H9 (cell line): ENCODE measurements at places on chromosomes 6 and 20.

- no peak for DNase-seq
- H3K27me3 ChIP-seq: peaks cover 11% of the 10 kb centered on the region; the same call in 1 of the 2 replicates
- no peaks in the 10 kb centered on the region; the same call in 1 of the 2 replicates for H3K4me1 ChIP-seq
These were observed 22.1 kb upstream of the SLC22A7 start for GRCh38 chr6:43275801-43276576.

DNA sequence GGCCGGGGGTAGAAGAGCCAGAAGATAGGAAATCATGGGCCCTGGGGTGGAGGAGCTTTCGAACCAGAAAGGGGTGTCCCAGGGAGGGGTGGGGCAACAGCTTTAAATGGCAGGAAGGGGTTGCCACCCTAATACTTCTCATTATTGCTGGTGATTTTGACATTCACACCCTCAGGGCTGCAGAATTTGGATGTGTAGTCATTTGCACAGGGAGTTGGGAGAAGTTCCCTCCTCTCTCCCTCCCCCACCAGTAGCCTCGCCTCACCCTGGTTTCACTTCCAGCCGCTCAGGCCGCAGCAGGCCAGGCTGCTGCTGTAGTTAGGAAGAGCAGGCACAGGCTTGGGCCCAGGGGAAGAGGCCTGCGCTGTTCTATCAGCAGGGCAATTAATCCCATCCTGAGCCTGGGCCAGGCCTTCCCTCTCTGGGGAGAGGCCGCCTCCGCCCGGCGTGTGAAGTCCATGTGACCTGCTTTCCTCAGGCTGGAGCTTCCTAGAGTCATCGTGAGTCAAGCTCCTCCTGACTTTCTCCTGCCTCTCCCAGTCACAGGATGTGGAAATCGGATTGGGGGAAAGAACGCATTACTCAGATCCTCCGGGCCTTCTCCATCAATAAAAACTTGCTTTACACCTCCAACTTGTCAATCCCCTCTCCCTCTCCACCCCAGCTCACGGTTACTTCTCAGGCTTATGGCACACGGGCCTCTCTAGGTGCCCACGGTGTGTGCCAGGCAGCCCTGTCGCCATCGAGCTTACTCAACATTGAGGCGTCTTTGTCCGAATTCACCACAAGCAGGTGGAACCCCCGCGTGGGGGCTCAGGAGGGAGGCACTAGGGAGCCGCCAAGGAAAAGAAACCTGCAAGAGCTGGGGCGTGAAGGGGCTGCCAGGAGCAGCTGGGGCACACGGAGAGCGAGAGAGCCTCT, 7.8 kb downstream of the ADTRP start:
- H3K4me1 ChIP-seq: peaks cover 10% of the 10 kb centered on the region
- peaks cover 1% of the 10 kb centered on the region; the same call in 2 of the 3 replicates for H3K36me3 ChIP-seq
- peak; percentile 64 for DNase-seq
- H3K27me3 ChIP-seq: no peaks in the 10 kb centered on the region; the same call in 1 of the 2 replicates

- H3K4me3 ChIP-seq: no peak overlapping the region
- H3K27ac ChIP-seq: no peak overlapping the region
- no peaks in the 10 kb centered on the region for H3K36me3 ChIP-seq
- DNase-seq: no peak
These were observed 41.7 kb downstream of the SLC24A3 start for GRCh38 chr20:19253916-19254820.

DNA sequence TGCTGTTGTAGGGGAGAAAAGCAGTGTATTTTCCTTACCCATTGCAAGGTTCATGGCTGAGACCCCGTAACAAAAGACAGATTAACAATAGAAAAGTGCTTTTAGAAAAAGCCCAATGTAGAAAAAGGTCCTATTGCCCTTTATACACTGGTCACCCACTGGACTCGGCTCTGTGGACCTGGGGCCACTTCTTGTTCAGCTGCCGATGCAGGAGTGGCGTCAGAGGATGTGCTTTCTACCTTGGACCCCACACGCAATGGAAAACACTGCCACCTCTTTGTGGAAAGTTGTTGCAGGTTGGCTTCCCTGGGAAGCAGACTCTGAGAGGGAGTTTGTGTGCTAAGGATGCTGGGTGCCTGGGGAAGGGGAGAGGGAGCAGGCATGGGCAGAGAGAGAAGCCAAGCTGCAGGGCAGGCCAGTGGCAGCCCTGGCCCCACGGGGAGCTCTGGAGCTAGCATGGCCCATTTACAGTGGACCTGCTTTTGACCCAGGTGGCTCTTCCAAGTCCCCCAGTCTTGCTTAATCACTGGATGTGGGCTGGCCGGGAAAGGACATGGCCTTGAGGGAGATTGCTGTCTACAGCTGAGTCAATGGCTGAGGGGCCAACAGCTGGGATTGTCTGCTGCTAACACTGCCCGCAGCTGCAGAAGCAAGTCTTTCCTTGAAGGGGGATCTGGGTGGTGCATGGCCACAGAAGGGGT, 142.9 kb downstream of the CDC5L start:
- H3K27me3 ChIP-seq: no peaks in the 10 kb centered on the region
- H3K4me3 ChIP-seq: no peak overlapping the region
- no peaks in the 10 kb centered on the region for H3K36me3 ChIP-seq

DNA sequence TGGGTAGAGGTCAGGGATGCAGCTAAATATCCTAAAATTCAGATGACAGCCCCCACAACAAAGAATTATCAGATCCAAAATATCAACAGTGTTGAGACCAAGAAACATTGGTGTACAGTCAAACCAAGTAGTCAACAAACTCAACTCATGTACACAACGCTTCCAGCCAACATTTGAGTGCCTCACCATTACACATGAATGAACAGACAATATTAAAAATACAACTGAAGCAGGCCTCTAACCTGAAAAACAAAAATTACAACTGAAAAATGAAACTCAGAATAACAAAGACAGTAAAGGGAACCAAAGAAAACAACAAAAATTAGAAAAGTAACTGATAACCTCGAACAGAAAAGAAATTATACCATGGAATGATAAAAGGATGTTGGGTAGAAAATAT, 46.2 kb downstream of the HACE1 start:
- no peak overlapping the region for H3K4me3 ChIP-seq
- no peak overlapping the region for H3K27ac ChIP-seq
- H3K4me1 ChIP-seq: peaks cover 3% of the 10 kb centered on the region; the same call in 1 of the 2 replicates

GRCh38 chr20:44354979-44355497, 461 bp upstream of the HNF4A start:
- H3K4me3 ChIP-seq: no peak overlapping the region; the same call in 2 of the 3 replicates
- DNase-seq: no peak
- no peak overlapping the region for H3K27ac ChIP-seq
- H3K27me3 ChIP-seq: no peaks in the 10 kb centered on the region
- no peaks in the 10 kb centered on the region for H3K36me3 ChIP-seq
- no peaks in the 10 kb centered on the region for H3K4me1 ChIP-seq

DNA sequence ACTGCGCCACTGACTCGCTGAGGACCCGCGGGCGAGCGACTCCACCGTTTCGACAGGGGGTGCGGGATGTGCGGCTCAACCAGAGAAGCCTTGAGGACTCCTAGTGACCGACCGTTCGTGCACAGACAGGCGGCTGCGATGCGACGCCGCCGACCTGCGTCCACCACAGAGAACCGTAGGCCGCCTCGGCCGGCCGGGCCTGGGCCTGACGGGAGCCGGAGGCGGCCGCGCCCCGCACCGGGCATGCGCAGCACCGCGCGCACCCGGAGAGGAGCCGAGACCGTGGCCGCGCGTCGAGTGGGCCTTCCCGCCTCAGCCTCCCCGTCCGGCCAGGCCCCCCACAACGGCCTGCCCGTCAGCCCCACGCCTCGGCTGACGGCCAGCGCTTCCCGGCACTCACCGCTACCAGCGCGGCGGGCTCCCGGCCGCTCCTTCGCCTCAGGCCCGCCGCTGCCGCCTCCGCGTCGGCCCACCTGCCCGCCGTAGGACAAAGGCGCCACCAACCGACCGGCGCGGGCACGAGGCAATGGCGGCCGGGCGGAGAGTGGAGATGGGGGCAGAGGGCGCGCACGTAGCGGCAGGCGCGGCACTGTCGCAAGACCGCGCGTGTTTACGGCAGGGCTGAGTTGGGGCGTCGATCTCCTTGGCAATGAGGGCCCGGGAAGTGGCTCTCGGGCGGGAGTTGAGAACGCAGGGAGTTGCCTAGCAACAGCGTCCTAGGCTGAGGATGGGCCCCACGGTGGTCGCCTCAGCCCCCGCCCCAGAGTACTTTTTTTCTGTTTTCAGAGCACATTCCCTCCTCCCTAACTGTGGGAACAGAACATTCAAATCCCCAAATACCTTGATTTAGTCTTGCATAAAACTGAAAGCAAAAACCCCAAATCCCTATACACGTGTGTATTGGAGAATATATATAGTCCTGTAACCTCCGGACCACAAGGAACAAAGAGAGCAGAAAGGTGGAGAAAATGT, at the start of gene NCOA5:
Gene NCOA5 (minus strand): TSS at position 546 of the 972 bp plus-strand sequence. CDS start 10,538 bp downstream, outside the sequence.
- no peaks in the 10 kb centered on the region for H3K27me3 ChIP-seq
- peak within 1 kb of the TSS; percentile 92 for H3K4me3 ChIP-seq
- peak; percentile 97 for DNase-seq
- no peaks in the 10 kb centered on the region for H3K36me3 ChIP-seq
- H3K27ac ChIP-seq: no peak within 1 kb of the TSS
- no peaks in the 10 kb centered on the region for H3K4me1 ChIP-seq

DNA sequence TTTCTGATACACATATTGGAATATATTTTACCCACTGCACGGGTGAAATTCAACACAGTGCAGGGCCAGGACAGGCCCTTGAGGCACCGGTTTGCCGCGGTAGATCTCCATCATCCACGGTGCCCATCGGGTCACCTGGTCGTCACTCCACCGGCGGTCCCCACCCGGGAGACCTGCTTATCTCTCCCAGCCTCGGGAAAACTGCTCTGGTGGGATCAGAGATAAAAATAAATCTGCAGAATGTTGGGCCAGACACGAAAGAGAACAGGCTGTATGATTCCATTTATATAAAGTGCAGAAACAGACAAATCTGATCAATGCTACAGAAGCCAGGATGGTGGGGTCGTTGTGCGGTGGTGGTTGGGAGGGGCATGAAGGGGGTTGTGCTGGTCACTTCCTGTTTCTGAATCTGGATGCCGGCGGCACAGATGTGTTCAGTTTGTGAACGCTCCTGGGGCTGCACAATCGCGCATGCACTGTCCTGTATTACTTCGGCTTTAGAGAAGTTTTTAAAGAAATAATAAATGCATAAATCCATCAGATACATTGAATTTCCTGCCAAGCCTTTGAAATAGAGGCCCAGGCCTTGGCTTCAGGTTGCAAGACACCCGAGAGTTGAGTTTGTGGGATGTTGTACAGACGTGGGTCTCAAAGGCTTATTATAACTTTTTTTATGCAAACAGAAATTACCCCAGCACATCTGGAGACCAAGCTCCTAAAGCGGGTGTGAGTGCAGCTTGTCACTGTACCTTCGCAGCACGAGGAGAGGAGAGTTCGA, 54.3 kb downstream of the ANKRD60 start:
- DNase-seq: no peak
- H3K27me3 ChIP-seq: peaks cover 1% of the 10 kb centered on the region; the same call in 1 of the 2 replicates
- no peaks in the 10 kb centered on the region for H3K36me3 ChIP-seq
- no peaks in the 10 kb centered on the region; the same call in 1 of the 2 replicates for H3K4me1 ChIP-seq

- no peak overlapping the region for H3K27ac ChIP-seq
- H3K4me3 ChIP-seq: no peak overlapping the region
- H3K4me1 ChIP-seq: no peaks in the 10 kb centered on the region
- no peaks in the 10 kb centered on the region for H3K27me3 ChIP-seq
- DNase-seq: no peak
- peaks cover 27% of the 10 kb centered on the region for H3K36me3 ChIP-seq
These were observed 261.5 kb downstream of the C6orf118 start for GRCh38 chr6:165047952-165048351.

DNA sequence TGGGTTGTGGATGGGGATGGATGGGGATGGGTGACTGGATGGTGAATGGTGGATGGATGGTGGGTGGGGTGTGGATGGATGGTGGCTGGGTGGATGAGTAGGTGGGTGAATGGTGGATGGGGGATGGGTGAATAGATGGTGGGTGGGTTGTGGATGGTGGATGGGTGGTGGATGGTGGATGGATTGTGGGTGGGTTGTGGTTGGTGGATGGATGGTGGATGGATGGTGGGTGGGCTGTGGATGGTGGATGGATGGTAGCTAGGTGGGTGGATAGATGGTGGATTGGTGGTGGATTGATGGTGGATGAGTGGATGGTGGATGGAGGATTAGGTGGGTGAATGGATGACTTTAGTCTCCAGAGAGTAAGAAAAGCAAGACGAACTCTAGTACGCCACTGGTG, 57.6 kb downstream of the YTHDF1 start:
- H3K36me3 ChIP-seq: no peaks in the 10 kb centered on the region
- H3K4me3 ChIP-seq: no peak overlapping the region
- H3K27me3 ChIP-seq: no peaks in the 10 kb centered on the region
- DNase-seq: no peak
- H3K4me1 ChIP-seq: no peaks in the 10 kb centered on the region; the same call in 1 of the 2 replicates
- H3K27ac ChIP-seq: no peak overlapping the region

DNA sequence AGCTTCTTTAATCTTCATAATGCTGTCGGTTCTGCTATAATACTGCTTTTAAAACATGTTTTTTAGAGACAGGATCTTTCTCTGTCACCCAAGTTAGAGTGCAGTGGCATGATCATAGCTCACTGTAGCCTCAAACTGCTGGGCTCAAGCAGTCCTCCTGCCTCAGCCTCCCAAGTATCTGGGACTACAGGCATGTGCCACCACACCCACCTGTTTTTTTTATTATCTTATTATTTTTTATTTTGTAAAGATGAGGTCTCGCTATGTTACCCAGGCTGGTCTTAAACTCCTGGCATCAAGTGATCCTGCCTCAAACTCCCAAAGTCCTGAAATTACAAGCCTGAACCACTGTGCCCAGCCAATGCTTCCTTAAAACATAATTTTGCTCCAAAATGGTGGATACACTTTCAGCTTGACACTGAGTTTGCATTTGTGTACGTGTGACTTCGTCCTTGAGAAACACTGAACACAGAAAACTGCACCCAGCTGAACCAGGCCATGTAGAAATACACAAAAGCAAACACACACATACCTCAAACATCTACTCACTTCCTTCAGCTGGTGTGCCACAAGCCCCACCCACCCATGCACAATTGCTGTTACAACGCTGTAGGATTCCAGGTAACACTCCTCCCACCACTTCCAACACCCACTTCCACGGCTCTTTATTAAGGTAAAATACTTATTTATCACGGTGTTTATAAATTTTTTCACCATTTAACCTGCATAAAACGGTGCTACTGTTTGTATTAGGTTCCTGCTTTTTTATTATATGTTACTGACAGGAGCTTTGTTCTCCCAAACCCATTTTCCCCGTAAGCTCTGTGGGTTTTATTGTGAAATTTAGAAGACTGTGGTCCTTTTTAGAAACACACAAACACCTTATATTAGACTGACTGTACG, 109.1 kb downstream of the TSHZ2 start:
- H3K27me3 ChIP-seq: no peaks in the 10 kb centered on the region
- DNase-seq: no peak
- H3K4me3 ChIP-seq: no peak overlapping the region
- H3K27ac ChIP-seq: no peak overlapping the region
- H3K36me3 ChIP-seq: no peaks in the 10 kb centered on the region
- peaks cover 4% of the 10 kb centered on the region; the same call in 1 of the 2 replicates for H3K4me1 ChIP-seq

DNA sequence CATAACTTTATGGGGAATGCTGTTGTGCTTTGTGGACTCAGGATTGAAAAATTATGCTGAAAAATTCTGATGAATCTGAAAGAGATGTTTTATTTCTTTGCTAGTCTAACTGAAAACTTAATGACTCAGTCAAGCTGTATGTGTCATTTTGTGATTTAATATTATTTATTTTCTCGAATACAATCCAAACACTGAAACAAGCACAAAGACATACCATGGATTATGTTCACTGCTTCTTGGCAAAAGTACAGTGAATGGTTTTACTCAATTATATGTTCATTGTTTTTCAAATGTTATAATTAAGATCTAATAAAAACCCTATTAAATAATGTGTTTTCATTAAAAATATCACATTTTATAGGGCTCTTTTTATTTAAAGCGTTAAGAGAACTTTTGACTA, 330.6 kb upstream of the EPHA7 start:
- no peak for DNase-seq
- no peaks in the 10 kb centered on the region for H3K4me1 ChIP-seq
- H3K27ac ChIP-seq: no peak overlapping the region
